ENCODE measurements at places on chromosomes 7 and 10.

DNA sequence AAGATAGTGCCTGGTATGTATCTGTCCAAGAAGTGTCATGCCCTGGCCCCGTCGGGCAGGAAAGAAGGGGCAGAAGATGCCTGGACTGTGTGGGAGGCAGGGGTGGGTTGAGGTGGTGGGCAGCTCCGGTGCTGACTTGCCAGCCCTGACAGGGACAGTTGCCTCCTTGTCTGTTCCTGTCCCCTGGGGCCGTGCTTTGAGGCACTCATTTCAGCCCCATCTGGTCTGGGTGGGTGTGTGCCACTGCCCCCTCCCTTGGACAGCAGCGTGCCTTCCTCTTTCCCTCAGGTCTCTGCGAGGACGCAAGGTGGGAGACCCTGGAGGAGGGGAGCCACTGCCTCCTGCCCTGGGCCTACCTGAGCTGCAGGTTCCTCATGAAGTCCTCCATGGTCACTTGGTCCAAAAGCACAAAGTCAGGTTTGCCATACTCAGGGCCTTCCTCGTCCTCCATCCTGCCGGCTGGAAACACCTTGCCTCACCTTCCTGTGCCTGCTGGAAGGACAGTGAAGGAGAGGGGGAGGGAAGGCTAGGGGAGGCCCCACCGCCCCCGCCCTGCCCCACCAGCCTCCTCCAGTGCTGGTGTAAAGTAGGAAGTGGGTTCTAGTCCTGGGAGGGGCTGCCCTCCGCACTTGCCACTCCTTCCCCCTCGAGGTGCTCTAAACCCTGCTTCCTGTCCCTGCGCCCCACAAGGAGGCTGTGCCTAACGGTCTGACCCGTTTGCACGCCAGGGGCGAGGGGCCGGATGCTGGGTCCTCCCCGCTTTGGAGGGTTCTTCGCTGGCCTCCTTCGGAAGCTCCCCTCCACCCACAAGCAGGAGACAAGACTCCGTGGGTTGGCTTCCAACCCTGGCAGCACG is at the start of gene MYO1G:
Gene MYO1G, minus strand, starts transcription at position 505 of the 856 bp plus-strand sequence. Its CDS starts 54 bp downstream, at position 451.
- no peak for DNase-seq

DNA sequence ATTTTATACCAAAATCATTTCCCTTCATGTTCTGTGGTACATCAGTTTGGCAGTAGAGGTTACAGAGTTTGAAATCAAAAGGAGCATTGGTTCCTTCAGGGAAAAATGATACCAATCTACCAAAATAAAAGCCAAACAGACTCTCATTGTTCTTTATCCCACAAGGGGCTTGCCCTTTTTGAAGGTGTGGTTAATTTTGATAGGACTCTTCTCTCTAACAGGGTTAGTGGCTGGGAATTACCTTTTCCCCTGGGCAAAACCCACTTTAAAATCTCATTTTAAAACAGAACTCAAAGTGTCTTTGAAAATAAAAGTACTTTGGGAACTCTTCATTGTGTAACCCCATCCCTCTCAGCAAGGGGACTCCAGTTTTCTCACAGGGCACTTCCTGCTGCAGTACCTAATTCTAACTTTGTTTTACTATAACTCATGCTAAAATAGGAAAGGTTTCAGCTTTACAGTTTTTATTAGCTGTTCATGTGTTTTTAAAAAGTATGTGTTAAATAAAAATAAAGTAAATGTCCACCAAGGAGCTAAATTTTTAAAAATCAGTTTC is 30.6 kb downstream of the SMNDC1 start:
- DNase-seq = no peak

- no peak for DNase-seq
These were observed 31.8 kb downstream of the CTBP2 start for GRCh38 chr10:125128397-125129075.

DNA sequence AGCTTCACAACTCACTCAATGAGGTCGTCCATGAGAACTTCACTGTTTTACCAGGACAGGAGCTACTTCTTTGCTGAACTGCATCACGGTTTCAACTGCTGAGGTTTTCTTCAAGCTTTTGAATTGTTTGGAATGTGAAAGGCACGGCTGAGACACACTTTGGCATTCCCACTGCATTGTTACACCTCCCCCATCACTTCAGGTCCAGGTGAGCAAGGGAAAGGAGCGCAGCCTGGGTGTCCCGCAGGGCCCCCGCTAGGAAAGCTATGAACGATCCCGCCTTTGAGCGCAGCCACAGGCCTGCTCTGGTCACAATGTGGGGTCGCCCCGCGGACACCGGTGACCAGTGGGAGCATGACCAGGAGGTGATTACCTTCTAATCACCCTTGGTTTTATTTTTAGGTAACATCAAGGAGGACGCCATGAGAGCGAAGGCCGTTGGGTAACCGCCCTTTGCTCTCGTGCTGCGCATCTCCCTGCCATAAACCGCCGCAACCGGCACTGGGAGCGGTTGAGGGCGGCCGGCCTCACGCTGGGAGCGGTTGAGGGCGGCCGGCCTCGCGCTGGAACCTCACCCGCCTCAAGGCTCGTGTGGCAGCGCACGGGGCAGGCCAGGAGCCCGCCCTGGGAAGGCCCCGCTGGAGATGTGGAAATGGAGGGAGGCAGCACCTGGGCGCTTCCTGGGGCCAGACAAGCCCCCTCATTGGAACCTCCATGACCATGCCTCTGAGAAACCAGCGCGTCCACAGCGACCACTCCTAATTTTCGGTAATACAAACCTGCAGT is 50.9 kb upstream of the SGMS1 start:
- DNase-seq = no peak

GRCh38 chr10:70280099-70280498 is 3.7 kb downstream of the NPFFR1 start:
- no peak for DNase-seq

DNA sequence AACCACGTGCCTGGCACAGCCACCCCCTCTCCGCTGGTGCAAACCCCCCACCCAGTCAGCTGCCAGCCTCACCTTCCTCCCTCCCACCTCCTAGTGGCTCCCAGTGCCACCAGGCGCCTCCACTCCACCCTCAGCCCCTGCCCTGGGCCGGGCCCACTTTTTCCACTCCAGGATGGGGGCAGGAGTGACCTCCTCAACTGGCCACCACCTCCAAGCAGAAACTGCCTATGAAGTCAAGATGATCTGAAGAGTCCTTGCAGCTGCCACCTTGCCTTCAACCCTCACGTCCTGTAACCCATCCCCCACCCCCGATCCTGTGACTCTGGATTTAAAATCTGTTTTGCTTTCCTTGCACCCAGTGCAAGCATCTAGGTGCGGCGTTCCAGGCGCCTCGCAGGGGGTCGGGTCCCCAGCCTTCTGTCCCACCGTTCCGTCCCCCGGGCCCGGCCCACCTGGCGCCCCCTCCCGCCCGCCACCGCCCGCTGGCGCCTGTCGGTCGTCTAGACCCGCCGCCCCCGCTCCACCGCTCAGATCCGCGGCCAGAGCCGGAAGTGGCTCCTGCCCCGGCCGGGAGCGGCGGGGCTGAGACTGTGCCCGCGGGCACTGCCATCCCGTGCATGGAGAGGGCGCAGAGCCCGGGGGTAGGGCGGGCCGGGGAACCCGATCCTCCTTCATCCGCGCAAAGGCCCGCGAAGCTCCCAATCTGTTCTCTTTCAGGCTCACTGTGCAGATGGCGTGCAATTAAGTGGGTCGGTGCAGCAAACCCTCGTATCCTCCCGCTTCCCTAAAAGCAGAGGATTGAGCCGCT is 51.2 kb upstream of the GTF2I start:
- no peak for DNase-seq

DNA sequence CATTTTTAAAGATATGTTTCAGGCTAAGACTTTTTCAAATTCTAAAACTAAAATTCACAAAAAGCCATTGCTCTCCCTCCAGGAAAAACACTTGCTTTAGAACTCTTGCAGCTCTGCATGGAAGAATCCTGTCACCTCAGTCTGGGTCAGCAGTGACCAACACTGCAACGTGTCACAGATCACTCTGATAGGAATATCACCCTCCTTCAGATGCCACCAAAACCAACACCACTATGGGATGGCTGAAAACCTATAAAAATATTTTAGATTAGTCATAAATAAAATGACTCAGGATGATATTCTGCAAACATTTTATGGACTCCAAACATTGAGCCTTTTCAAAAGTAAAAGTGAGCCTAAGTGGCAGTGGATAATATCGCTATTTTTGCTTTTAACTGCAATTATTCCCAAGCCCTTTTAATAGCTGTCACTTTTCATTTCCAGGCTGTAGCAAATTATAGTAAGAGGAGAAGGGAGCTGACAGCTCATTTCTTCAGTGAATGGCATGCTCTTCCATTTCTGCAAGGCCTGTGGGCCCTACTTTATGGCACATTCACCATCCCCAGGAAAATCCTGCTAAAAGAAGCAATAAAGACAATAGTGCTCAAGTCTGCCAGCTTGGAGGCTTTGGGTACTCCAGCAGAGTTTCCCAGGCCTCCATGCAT is 21.3 kb downstream of the ELMO1 start:
- DNase-seq = no peak

DNA sequence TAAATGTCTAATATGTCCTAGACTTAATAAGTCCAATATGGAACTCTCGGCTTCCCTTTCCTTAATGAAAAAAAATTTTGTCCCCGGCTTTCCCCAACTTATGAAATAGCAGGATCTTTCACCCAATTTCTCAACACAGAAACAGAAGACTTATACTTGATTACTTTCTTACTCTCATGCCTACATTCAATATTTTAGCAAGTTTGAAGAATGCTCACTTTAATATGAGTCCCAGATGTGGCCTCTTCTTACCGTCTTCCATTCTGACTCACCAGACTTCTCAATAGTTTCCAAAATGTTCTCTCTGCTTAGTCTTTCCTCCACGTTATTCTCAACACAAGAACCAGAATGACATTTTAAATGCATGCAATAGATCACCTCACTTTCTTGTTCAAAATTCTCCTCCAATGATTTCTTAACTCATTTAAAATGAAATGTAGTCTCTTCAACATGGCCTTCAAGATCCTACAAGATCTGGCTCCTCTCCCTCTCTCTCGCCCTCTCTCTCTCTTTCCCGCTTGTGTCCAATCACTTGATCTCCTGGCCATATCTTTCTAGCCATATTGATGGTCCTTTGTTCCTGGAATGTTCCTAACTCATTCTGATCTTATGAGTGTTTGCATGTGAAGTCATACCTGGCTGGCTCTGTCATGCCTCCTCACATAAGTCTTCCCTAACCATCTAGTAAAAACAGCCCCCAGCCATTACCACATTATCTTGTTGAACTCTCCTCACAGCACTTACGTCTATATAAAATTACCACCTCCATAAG is 119.7 kb upstream of the FAM3C start:
- no peak for DNase-seq

DNA sequence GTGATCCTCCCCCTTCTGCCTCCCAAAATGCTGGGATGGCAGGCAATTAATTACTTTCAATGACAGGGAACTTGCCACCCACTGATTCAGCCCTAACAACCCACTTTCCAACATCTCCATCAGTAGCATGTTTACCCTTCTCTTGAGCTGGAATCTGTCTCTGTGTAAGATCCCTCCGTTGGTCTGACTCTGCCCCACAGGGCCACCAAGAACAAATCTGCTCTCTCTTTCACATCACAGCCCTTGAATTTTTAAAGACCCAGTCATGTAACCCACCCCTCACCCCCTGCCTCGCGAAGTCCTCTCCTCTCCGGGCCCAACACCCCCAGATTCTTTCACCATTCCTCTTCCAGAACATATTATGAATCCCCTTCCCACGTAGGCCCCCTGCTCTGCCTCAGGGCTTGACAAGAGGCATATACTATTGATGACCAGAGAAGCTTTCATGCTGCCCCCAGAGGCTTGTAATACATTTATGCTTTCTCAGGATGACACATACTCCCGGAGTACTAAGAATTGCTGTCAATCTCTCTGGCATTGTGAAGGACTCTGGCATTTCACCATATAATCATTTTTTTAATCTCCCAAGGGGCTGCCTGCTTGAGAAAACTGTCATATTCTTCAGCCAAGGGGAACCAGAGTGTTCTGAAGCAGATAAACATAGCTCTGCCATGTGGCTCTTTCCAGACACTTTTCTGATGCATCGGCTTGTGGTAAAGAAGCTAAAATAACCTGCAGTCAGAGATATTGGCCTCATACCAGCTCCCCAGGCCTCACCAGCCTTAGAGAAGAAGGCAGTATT is 179.2 kb upstream of the AUTS2 start:
- DNase-seq = no peak

DNA sequence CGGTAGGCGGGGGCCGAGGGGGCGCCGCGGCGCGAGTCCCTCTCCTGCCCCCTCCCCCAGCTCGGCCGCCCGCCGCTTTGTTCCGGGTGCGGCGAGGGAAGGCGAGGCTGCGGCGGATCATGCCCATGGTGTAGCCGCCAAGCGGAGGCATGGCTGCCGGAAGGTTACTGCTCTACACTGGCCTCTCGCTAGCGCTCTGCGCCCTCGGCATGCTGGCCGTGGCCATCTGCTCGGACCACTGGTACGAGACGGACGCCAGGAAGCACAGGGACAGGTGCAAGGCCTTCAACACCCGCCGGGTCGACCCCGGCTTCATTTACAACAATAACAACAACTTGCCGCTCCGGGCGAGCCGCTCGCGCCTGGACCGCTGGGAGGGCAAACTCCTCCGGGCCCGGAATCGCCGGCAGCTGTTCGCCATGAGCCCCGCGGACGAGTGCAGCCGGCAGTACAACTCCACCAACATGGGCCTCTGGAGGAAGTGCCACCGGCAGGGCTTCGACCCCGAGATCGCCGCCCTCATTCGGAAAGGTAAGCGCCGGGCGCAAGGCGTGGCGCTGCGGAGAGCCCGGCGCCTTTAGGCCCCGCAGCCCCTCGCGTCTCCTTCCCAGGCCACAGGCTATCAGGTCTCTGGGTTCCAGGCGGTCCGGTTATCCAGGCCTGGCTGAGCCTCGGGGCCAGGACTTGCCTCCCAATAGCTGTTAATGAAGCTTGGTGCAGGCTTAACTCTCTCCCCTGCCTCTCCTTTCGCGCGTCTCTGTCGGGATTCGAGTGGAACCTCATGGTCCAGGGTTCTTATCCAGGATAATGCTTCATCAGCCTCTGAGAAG is 513 bp downstream of the TMEM178B start:
- no peak for DNase-seq
